T-helper 1 cell (primary cell): ENCODE measurements at places on chromosomes 16 and 17.

DNA sequence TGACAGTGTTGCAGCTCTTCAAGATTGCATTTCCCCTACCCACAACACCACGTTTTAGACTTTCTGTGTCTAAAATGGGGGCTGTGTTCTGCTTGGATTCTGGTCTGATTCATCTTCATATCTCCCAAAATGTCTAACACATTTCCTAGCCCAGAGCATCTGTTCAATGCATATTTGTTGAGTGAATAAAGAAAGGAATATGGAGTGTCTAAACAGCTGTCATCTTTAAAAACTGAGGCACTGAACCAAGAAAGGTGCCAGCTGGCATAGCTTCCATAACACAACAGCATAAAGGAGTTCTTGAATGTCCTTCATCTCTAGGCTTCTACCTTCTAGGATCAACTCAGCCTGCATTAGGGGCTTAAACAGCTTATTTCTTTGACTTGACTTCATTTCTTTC is 67.4 kb downstream of the CDH11 start:
- no peak for DNase-seq

- no peak for DNase-seq
Measured at GRCh38 chr17:50044483-50044882, 11.4 kb upstream of the ITGA3 start.

DNA sequence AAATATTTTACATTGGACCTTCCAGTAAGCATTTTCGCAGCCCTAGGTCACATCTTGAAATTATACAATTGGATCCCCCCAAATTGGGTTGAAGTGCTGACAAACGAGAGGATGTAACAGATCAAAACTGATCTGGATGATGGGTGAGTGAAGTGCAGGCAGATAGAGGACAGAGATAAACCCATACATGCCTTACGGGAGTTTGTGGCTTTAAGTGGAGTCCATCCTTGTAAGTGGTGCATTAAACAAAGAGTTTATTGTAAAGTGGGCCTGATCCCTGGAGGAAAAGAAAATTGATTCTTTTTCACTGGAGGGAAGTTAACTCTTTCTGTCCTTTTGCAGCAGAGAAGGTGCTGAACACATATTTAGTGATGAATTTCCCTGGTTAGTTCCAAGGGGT is 39.0 kb upstream of the KCNJ2 start:
- DNase-seq = no peak

DNA sequence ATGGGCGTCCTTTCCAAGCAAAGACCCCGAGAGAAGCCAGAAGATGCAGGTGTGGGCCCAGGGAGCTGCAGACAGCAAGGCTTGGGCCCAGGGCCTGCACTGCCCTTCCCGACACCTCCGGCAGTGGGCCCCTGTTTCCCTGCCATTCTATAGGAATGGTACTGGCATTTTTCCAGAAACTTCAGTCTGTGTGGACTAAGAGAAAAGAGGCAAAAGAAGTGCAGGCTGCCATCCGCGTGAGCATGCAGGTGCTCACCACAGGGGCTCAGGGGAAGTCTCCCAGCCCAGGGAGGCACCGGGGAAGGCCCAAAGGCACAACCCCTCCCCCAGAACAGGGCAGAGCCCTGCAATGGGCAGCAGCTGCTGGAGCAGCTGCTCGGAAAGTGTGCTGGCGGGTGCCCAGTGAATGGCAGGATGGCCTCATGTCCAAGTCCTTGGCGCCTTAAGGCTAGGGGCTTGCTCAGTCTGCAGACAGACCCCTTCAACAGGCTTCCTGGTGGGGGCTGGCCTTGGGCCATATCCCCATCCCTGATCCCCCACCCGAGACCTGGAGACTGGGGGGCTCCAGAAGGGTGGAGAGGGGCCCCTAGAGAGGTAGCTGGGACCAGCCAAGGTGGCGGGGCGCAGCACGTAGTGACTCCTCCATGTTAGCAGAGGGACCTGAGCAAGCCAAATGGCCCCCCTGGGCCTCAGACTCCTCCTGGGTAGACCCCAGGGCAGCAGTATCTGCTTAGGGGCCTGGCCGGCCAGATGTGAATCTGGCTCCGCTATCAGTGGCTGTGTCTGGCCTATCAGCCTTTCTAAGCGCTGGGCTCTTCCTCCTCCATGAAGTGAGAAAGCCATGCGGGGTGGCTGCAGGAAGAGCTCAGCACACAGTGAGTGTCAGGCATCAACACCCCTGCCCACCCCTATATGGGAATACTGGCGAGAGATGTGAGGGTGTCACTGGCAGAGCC is 6.7 kb upstream of the TPPP3 start:
- no peak for DNase-seq

- DNase-seq = no peak
Measured at GRCh38 chr17:20171741-20172365, 162.7 kb downstream of the SPECC1 start.

DNA sequence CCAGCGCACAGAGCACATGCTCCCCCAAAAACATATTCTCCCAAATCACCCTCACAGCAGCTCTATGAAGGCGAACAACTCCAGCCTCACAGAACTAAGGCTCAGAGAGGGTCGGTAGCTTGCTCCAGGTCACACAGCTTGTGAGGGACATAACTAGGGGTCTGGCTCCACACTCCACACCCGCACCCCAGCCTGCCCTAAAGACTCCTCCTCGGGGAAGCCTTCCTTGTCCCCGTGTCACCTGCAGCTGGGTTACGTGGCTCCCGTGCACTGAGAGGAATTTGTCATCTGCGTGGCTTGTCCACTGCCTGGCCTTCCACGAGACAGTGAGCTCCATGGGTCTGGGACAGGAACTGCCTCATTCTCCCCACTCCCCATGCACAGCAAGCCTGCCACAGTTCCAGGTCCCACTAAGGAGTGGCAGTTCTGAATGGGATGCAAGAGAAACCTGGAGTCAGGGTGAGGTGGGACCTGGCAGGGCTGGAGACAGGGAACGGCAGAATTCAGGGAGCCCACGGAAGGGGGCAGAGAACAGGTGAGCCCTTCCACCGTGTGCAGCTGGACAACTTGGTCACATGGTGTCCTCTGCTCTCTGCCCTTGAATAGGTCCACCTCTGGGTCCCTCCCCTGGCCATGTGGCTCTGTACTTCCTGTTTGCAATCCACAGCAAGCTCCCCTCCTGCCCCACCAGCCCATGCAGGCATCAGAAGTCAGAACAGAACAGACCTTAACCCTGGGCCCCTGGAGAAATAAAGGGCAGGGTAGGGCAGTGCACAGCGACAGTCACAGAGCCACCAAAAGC is 27.4 kb downstream of the TNFRSF13B start:
- no peak for DNase-seq

DNA sequence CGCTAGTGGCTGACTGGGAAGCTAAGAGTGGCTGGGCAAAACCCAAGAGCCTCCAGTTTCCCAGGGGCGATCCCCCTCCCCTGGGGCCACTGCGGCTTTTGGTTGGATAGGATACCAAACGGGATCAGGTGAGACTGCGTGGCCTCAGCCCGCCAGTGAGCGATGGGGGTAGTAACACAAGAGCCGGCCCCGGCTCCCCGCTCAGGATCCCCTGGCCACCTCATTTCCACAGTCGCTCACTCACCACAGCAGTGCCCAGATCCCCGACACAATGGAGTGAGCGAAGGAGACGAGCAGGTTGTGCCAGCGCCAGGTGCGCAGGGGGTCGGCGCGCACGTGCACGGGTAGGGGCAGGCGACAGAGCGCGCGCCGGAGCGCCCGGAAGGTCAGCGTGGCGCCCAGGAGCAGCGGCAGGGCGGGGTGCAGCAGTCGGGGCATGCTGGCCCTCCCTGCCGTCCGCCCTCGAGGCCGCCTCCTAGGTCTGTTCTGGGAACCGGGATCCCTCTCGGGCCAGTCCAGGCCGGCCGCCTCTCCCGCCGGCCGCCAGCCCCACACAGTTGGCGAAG is 290 bp downstream of the TLCD1 start:
- no peak for DNase-seq

GRCh38 chr16:68927018-68927417 is 83.7 kb downstream of the TANGO6 start:
- no peak for DNase-seq

DNA sequence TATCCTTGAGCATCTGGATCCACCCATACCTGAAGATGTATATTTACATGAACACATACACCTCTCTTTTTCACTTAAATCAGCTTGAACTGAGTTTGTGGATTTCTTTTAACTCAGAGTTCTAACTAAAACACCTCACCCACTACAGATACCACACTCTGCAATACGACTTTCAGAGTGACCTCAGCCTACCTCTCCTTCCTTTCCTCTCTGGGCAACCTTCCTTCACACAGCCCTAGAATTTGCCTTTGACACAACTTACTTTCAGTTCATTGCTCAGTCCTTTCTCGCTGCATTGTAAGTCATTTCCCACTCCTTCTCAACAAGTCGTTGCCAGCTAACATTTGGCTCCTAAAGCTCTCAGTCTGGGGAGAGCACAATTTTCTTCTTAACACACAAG is 151.9 kb upstream of the IRX3 start:
- DNase-seq = no peak

- DNase-seq = no peak
Measured at GRCh38 chr16:68227183-68227793, 8.6 kb downstream of the ESRP2 start.

GRCh38 chr16:49048557-49048956 is 233.1 kb downstream of the CBLN1 start:
- DNase-seq = no peak

GRCh38 chr17:43412166-43412565 is 13.4 kb downstream of the ARL4D start:
- DNase-seq = no peak

DNA sequence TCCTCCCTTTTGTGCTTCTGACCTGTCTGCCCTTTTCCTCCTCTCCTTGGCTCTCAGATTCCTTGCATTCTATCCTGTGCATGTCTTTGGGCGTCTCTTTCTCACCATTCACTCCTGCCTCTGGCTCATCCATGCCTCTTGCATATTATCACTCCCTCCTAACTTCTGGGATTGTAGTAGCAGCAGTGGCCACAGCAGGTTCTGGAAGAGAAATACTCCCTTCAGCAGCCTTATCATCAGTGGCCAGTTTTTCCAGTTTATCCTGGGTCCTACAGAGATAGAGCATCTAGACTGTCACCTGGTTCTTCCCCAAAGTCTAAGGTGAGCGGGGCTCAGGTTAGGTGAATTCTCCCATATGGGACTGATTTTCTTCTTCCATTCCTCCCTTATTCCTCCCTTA is 354.0 kb upstream of the CCL2 start:
- no peak for DNase-seq

DNA sequence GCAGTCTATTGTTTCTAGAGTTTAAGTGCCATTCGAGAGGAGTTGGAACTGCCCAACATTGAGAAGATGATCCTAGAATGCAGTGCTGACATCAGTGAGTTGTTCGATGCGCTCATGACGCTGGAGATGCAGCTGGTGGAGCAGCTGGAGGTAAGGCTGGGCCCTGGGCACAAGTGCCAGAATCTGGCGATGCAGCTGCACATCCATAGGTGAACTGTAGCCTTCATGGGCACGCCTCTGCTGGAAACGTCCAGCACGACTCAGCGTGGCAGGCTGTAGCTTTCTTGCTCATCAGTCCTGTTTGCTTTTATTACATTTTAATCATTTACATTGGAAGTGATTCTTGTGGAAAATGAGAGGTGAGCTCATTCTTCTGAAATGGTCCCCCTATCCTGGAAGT is 31.7 kb downstream of the DRC3 start:
- no peak for DNase-seq

DNA sequence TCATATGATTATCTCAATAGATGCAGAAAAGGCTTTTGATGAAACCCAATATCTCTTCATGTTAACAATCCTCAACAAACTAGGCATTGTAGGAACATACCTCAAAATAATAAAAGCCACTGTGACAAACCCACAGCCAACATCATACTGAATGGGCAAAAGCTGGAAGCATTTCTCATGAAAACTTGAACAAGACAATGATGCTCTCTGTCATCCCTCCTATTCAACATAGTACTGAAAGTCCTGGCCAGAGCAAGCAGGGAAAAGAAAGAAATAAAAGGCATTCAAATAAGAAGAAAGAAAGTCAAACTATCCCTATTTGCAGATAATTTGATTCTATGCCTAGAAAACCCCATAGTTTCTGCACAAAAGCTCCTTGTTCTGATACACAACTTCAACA is 999.2 kb upstream of the GOT2 start:
- DNase-seq = no peak

DNA sequence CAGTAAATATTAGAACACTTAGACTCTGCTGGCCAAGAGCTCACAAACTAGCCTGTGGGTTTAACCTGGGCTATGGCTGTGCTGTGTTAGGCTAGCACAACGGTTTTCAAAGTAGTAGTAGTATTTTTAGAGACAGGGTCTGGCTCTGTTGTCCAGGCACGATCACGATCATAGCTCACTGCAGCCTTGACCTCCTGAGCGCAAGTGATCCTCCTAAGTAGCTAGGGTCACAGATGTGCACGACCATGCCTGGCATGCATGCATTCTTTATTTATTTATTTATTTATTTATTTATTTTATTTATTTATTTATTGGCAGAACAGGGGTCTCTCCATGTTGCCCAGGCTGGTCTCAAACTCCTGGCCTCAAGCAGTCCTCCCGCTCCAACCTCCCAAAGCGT is 10.3 kb downstream of the MRPL27 start:
- DNase-seq = no peak

- DNase-seq = no peak
Measured at GRCh38 chr17:48194097-48194550, 86.6 kb downstream of the SNX11 start.

DNA sequence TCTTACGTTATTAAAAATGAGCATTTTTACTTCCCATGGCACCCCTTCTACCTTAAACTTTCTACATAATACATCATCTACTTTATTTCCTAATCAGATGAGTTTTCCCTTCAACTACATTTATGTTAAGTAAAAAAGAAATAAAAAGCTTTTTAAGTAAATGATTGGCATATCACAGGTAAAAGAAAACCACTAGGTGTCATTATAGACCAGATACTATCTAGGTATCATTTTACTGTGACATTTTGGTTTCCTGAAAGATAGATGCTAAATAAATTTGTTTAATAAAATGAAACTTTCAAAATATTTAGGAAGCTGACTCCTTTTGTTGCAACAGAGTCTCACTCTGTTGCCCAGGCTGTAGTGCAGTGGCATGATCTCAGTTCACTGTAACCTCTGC is 3.8 kb upstream of the CMTM1 start:
- DNase-seq = no peak

GRCh38 chr16:11497851-11498289 is 88.8 kb downstream of the LITAF start:
- DNase-seq = no peak

DNA sequence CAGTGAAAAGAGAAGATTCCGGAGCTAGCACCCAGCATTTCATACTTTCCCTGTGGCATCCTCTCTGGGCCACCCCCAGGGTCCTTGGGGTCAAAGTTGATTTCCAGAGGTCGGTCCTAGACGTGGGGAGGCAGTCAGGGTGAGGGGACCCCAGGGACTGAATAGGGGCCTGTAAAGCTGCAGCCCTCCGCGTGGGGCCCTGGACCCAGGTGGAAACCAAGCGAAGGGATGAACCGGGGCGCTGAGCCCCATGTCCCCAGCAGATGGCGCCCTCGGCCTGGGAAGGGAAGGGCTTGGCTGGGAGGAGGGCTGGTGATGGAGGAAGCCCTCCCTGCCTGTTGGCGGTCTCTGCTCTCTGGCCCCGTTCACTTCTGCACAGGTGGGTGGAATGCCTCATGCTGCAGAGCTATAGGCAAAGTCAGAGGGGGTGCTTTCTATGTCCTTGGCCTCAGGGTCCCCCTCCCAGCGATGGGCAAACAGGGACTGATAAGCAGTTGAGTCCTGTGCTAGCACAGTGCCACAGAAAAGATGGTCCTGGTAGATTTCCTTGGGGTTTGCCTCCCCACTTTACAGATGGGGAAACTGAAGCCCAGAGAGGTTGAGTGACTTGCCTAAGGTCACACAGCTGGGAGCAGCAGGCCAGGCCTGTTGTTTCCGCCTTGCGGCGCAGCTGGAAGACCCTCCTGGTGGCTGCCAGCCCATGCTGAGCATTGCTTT is 163.4 kb upstream of the CIBAR2 start:
- DNase-seq = peak; percentile 45

- DNase-seq = no peak
Measured at GRCh38 chr16:87417528-87417910, 25.4 kb downstream of the MAP1LC3B start.
